ENCODE measurements at places on chromosomes 12 and 14. TPM values are rescaled to one million over a fixed set of nuclear protein-coding genes. Genes with fewer than 3 reads are reported as not detected.

- peak; percentile 50 for DNase-seq
These were observed 86.1 kb upstream of the ARHGAP5 start for GRCh38 chr14:31990926-31991572.

DNA sequence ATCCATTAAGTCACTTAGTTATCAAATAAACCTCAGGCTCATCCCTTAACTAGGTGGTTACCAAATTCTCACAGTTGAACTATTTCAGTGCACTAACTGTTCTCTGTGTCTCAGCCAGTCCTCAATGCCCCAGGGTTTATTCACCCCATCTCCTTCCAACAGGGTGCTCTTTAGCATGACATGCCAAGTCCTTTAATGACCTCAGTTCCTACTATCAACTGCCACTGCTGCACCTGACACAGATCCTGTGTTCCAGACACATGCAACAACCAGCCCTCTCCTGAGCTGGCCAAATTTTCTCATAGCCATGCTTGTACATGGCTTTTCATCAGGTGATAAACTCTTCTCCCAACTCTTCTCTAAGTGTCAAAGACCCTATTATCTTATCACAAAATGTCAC is 80.0 kb downstream of the ATXN2 start:
- no peak for DNase-seq

DNA sequence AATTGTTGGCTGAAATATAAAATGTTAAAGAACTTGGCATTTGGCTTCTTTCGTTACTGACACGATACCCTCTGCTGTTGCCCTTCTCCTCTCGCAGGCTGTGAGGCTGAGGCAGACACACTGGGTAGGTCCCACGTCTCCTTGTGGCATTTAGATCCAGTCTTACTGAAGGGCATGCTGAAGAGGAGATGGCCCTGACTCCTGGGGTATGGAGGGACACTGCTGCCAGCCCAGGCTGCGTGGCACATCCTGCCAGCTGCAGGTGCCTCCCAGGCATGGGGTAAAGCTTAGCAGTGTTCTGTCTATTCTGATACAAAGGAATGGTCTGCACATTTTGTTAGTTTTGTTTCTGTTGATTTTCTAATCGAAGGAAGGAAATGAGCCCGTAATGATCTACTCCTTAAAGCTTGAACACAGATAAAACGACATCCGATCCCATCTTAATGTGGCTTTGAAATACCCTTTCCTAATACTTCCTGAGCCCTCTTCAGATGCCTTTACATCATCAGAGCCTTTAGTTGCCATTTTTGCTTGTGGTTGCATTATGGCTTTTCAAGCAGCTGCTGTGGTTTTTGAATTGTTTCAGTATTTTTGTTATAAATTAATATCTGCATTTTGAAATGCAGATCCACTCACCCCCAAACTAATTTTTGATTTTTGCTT is 61.1 kb downstream of the WDR20 start:
- no peak for DNase-seq

- peak; percentile 96 for DNase-seq
These were observed 62.5 kb upstream of the PYGL start for GRCh38 chr14:51006781-51007211.

- peak; percentile 50 for DNase-seq
These were observed 387.9 kb downstream of the DAD1 start for GRCh38 chr14:22200977-22201605.

- DNase-seq, result no peak
These were observed 12.1 kb upstream of the MSRB3 start for GRCh38 chr12:65266408-65266807.

GRCh38 chr12:82522762-82523161 is 163.9 kb upstream of the TMTC2 start:
- DNase-seq, result no peak

Gene CAPRIN2
- total RNA-seq, result 15.5 TPM

GRCh38 chr12:34186492-34186891 is 164.2 kb downstream of the ALG10 start:
- DNase-seq, result no peak

Gene KRT82
- total RNA-seq, result not detected

Gene SLC6A12
- not detected for total RNA-seq

DNA sequence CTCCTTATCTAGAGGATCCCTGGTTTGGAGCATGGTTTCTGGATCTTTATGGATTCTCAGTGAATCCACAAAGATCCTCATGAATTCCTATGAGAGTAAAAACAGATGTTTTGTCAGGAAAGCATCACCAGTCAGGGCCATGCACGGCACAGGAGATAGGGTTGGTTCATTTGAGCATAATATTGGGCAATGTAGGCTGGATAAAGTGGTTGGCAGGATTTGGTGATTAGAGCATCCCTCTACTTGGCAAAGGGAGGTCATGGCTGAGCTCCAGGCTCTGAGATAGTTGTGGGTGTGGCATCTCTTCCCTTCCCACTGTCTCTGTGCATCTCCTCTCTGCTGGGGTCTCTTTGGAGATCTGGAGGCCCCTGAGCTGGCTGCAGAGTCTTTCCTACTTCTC is 149.8 kb downstream of the DACT1 start:
- peak; percentile 16 for DNase-seq

GRCh38 chr12:97167598-97167997 is 260.5 kb downstream of the NEDD1 start:
- no peak for DNase-seq

Gene DACT1
- 23.1 TPM for total RNA-seq

GRCh38 chr12:13562915-13563742 is 366.6 kb downstream of the EMP1 start:
- DNase-seq, result no peak

DNA sequence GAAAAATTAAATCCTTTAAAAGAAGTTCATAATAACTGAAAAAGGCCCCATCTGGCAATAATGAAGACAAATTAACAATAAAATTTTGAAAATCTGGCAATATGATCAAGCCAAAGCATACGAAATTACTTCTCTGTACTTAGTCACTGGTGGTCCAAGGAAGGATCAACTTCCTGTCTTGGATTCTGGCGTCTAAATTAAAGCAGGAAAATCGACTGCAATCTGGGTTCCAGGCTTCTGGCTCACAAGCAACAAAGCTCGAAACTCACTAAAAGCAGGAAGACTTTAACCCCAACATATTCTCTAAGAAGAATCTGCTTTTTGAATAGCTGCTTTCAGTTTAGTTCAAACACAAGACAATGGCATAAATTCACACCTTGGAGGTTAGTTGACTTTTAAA is 49.7 kb downstream of the LRIG3 start:
- DNase-seq, result no peak

Gene NEUROD4
- not detected for total RNA-seq

Gene TRIM9
- 4.0 TPM for total RNA-seq

Gene KRT6B
- not detected for total RNA-seq

Gene SERPINA10
- not detected for total RNA-seq

GRCh38 chr12:105861227-105861626 is 277.5 kb downstream of the NUAK1 start:
- DNase-seq, result no peak

DNA sequence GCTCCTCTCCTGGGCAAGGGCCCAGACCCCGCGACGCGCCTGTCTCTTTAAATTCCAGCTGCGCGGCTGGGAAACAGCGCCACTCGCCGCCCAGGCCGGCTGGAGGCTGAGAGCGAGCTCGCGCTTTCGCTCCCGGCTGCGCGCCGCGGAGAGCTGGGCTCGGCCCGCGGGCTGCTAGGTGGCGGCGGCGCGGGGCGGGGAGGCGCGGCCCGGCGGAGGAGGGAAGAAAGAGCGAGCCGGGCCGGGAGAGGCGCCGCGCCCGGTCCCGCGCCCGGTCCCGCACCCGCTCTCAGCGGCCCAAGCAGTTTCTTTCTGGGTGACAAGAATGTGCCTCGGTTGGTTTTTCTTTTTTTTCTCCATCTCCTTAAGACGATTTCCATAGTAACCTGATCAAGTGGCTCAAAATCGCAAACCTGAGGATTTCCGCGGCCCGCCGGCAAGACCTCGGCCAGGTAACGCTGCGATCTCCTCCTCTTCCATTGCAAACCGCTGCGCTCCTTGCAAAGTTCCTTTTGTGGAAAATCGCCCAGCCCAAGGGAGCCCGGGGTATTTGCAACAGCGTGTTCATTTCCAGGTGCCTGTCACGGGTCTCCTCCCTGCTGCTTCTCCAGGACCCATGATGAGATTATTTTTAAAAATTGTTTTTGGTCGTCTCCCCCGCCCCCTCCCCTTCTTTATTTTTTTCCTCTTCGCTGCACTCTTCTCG is 259.5 kb upstream of the E2F7 start:
- DNase-seq, result peak; percentile 55

GRCh38 chr12:86634456-86635410 is 378.5 kb upstream of the MGAT4C start:
- DNase-seq, result peak; percentile 15

DNA sequence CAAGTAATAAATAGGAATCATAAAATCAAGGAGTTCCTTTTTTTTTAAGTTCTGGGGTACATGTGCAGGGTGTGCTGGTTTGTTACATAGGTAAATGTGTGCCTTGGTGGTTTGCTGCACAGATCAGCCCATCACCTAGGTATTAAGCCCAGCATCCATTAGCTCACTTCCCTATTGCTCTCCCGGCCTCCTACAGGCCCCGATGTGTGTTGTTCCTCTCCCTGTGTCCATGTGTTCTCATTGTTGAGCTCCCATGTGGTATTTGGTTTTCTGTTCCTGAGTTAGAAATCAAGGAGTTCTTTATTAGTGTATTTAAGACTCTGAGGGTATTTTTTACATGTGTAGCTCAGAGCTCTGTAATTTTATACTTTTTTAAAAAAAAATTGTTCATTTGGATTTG is 86.0 kb downstream of the SCFD1 start:
- no peak for DNase-seq

Gene TCL1B
- total RNA-seq, result not detected

GRCh38 chr14:38255673-38256532 is at the start of gene CLEC14A:
TSS of gene CLEC14A (minus strand) at chr14:38256093. CDS start at chr14:38256022, 71 bp downstream.
- peak; percentile 2 for DNase-seq

- DNase-seq, result no peak
These were observed 101.1 kb downstream of the B4GALNT3 start for GRCh38 chr12:560691-561390.

DNA sequence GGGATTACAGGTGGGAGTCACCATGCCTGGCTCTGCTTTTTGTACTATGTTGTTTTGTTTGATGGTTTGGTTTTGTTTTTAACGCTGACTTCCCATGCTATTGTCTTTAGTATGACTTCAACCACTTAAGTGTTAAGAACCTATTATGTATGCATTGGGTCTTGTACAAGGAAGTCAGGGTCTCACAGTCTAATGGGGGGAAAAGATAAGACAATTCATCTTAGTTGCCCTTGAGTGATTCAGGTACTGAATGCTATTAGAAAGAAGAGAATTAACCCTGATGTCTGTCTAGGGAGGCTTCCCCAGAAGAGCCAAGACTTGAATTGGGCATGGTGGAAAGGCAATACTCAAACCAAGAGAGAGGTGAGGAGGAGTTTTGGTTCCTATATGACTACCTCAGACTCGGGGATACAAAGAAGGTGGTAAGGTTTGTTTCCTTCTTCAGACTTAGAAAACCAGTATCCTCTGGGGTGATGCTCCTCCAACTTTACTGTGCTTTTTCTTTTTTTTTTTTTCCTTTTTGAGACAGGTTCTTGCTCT is 64.6 kb downstream of the SUSD6 start:
- DNase-seq, result no peak

Gene PKP2
- total RNA-seq, result not detected

DNA sequence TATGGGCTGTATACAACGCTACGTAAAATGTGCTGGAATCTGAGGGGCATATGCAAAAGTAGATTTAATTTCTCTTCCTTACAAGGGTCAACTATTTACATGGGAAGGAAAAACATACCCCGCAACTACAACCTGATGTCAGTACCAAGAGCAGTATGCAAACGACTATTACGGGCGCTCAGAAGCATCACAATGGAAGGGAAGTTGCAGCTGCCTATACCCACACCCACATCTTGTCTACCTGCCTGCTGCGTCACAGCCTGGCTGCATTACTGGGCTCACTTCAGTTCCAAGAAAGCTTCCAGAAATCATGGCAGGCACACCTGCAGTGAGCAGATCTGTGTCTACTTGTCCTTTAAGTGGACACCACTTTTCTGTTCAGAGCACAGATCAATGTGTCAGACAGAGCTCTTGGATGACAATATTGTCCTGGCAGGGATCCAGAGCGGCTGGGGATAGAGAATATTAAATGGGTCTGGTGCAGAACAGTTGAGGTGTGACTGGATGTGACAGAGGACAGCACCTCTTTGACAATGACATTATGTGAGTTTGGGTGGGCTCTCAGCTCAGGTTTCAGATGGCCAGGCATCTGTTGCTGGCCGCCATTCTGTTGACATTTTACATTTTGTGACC is 41.5 kb upstream of the GNG2 start:
- DNase-seq, result no peak

DNA sequence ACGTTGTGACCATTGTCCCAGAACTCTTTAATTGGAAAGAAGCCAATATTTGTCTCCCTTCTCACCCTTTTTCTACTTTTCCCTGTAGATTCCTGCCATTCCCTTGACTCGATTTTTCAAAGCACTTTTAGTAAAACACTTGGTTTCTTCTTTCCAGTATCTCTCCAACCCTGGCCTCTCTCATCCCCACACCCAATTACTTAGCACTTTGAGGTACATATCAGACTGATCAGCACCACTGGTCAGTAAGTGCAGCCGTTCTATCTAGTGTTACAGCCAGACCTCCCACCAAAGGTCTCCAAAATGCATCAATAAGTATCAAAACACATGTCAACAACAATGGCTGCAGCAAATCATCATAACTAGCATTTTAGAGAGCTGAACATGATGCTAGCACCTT is 141.9 kb downstream of the BTG1 start:
- no peak for DNase-seq

GRCh38 chr14:73953731-73954130 is 3.6 kb downstream of the COQ6 start:
- no peak for DNase-seq

Gene RPL10L
- not detected for total RNA-seq

DNA sequence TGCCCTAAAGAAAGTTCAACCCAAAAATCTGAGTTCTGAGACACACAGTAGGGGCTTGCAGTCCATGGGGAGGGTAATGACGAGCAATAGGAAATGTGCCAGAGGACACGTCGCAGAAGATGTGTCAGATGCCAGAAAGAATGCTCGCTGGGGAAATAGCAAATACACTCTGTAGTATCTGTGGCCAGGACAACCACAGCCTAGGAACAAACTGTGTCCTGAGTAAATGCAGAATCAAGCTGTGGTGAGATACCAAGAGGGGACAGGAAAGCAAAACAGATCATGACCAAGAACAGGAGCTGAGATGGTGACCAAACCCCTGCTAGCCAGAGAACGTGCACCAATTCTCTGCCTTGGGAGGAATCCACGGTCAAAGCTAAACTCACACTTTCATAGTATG is 9.1 kb downstream of the CRACR2A start:
- no peak for DNase-seq

- DNase-seq, result peak; percentile 68
These were observed 1.9 kb downstream of the SLC25A3 start for GRCh38 chr12:98595243-98595988.

Gene IL23A
- total RNA-seq, result 0.36 TPM

- DNase-seq, result no peak
These were observed 12.8 kb downstream of the TCHP start for GRCh38 chr12:109912855-109913321.

GRCh38 chr12:114851981-114852380 is 168.0 kb upstream of the TBX3 start:
- no peak for DNase-seq

Gene GLIPR1L1
- not detected for total RNA-seq

Gene MBIP
- 10.7 TPM for total RNA-seq

GRCh38 chr14:70884595-70885342 is 22.5 kb upstream of the PCNX1 start:
- DNase-seq, result no peak

Gene NGB
- total RNA-seq, result not detected
